Effector CD4-positive, alpha-beta T cell (primary cell): ENCODE measurements at places on chromosomes 12 and 14.

- no peak for DNase-seq
These were observed 50.6 kb downstream of the SMUG1 start for GRCh38 chr12:54138219-54138618.

GRCh38 chr14:36513451-36514277, 6.4 kb downstream of the NKX2-1 start:
- DNase-seq: no peak

DNA sequence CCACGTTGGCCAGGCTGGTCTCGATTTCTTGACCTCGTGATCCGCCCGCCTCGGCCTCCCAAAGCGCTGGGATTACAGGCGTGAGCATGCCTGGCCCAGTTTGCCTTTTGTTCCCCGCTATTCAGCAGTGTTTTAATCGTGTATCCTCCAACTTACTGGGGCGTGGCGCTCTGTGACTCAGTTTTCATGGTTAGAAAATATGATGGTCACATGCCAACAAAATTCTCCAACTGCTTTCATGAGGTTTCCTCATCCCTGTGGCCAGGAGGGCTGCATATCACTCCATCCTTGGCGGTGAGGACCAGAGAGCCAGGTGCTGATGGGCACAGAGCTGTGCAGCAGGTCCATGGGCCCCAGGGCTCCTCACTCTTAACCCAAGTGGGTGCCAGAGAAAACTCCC, 33.0 kb upstream of the PRMT8 start:
- no peak for DNase-seq

DNA sequence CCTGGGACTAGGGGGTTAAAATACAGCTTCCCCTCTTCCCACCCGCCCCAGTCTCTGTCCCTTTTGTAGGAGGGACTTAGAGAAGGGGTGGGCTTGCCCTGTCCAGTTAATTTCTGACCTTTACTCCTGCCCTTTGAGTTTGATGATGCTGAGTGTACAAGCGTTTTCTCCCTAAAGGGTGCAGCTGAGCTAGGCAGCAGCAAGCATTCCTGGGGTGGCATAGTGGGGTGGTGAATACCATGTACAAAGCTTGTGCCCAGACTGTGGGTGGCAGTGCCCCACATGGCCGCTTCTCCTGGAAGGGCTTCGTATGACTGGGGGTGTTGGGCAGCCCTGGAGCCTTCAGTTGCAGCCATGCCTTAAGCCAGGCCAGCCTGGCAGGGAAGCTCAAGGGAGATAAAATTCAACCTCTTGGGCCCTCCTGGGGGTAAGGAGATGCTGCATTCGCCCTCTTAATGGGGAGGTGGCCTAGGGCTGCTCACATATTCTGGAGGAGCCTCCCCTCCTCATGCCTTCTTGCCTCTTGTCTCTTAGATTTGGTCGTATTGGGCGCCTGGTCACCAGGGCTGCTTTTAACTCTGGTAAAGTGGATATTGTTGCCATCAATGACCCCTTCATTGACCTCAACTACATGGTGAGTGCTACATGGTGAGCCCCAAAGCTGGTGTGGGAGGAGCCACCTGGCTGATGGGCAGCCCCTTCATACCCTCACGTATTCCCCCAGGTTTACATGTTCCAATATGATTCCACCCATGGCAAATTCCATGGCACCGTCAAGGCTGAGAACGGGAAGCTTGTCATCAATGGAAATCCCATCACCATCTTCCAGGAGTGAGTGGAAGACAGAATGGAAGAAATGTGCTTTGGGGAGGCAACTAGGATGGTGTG, 1.9 kb downstream of the GAPDH start:
- no peak for DNase-seq

- DNase-seq: no peak
These were observed 1.8 kb downstream of the B3GNT4 start for GRCh38 chr12:122205053-122205925.

DNA sequence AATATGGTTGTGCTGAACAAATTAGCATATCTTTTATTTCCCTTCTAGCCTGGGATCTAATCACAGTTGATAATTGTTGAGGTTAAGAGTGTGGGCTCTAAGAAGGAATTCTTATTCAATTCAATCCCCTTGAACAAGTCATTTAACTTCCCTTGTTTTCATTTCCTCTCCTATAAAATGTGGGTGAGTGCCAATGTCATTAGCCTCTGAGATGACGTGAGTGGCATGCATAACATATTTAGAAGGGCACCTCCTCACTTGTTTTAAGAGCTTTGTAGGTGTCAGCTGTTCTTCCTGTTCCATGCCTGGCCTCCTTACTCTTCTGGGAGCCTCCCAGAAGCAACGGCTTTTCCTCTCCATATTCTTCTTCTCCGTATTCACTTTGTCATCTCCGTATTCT, 155.4 kb upstream of the NEDD1 start:
- no peak for DNase-seq

- no peak for DNase-seq
These were observed 238.0 kb downstream of the CHST11 start for GRCh38 chr12:104694711-104695110.

- DNase-seq: no peak
These were observed 1.9 kb upstream of the MYBPC1 start for GRCh38 chr12:101592921-101593320.

DNA sequence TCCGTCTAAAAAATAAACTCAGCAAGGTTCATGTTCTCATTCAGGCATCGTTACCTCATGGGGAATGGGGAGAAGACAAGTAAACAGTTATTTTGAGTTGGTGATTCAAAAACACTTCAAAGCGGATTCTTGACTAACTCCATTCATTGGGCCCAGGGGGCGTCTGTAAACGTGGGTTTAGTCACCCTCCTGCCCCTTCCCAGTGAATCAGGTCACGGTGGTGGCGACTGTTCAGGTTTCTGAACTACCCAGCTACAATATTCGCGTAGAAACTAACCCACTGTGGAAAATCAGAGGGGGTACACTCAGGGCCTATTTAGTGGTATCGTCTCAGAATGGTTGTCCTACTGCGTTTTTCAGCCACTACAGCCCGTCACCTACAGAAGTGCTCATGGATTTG, 15.2 kb downstream of the OR6S1 start:
- DNase-seq: no peak

GRCh38 chr12:52831251-52831650, 2.9 kb downstream of the KRT79 start:
- no peak for DNase-seq

- no peak for DNase-seq
These were observed 45.9 kb upstream of the COL2A1 start for GRCh38 chr12:48050174-48050573.

DNA sequence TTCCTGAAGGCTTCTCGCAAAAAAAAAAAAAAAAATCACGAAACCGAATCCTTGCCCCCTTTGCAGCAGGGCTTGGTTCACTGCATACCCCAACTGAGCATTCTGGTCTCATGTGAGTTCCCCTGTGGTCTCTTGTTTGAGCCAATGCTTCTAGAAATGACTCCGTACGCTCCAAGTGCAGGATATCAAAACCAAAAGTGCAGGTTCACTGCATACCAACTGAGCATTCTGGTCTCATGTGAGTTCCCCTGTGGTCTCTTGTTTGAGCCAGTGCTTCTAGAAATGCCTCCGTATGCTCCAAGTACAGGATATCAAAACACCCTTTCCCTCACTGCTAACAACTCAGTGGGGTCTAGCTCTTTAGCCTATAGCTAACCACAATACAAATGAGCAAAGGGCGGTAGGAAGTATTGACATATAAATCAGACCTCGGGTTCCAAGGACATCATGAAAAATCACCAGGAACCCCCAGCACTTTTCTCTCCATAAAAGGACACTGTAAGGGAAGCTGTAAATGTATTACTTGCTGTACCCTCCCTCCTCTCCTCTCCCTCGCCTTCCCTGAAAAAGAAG, 206.3 kb upstream of the NOS1 start:
- no peak for DNase-seq

DNA sequence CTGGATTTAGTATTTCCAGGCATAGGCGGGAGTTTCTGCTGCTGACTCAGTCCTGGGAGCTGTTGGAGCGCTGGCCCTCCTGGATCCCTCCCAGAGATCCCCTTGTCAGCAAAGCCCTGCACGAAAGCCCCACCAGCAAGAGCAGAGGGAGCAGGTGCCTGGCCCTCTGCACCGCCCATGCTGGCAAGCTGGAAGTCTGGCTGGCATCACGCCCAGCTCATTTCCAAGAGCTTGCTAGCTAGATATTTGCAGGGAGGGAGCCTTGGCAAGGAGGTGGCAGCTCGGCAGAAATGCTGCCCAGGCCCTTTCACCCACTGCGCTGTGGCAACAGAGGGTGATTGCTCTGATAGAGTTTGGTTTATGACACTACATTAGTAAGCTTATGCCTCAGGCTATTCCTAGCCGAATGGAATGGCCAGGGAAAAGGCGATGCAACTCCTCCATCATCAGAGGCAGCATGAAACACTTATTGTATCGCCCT, 193.9 kb downstream of the EMP1 start:
- DNase-seq: no peak

- no peak for DNase-seq
These were observed 70.3 kb upstream of the NR2C1 start for GRCh38 chr12:95143621-95144205.

GRCh38 chr12:130016194-130016593, 112.4 kb upstream of the TMEM132D start:
- no peak for DNase-seq

DNA sequence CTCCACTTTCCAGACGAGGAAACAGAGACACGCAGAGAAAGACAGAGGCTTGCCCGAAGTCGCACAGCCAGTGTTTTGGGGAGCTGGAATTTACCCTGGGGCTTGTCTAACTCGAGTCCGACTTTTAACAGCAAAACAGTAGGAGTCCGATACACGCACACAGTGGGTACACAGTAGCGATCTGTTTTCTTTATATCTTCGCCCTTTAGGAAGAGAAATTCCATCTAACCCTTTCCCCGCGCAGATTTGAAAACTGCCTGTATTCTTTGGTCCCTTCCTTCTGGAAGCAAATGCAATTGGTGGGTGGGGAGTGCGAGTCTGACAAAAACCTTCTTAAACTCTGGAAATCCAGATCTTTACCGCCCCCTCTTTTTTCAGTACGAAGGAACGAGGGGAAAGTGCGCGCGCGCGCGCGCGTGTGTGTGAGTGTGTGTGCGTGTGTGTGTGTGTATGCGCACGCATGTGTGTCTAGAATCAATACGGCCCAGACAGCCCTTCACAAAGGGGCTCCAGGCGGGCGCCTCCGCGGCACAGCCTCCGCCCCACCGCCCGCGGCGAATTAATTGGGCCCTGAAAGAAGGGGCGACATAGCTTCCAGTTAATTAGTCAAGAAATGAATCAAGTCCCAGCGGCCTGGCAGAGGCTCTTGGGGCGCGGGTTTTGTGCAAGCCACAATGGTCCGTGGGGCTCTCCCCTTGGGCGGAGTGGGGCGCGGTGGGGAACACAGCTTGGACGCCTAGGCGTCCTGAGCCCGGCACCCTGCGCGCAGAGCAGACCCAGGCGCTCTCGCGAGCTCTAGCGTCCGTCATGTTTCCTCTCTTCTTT, 14.0 kb upstream of the TBX3 start:
- no peak for DNase-seq

DNA sequence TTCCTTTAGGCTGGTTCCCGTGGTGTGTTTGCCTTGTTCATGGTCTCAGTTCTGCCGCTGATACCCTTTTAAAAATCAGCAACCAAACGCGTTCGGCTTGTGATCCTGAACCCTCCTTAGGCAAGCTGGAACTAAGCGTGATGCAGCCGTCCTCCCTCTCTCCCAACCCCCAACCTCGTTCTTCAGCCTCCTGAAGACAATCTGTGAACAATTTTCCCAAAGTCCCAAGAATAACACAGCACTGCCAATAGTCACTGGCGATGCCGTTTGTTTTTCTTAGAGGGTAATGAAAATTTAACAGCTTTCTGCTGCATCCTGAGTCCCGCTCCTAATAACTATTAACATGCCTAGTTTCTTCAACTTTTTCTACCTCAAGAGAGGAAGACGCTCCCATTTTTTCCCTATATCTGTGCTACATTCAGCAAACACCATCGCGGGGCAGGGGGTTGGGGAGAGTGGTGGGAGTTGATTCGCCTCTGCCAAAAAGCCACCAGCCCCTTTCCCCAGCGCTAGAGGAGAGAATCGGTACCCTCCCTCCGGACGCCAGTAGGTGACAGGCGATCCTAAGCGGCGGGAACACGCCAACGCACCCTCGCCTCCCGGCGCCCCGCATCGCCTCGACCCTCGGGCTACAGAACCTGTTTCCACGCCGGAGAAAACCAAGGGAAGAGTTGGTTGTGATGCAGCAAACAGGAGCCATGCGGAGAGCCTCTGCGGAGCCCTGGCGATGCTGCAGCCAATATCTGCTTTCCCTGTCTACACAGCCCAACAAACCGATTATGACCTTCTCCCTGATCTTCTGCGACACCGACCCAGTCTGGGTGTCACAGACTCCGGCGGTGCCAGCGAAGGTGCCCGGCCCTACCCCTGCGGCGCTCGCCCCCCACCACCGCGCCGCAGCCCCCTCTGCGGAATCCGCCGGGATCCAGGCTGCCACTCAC, 752 bp downstream of the PRICKLE1 start:
- DNase-seq: no peak

DNA sequence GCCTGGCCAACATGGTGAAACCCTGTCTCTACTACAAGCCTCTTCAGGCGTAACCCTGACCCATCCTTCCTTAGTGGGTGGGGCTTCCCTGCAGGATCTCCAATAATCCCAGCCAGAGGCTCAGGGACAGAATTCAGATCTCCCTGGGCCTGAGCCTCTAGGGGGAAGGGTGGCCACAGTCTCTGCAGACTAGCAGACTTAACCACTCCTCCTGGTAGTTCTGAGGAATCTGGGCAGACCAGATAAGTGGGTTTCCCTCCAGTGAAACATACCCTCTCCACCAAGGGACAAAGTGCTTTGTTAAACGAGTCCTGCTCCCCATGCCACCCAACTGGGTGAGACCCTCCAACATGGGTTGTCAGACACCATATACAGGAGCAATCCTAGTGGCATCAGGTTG, 36.6 kb upstream of the TRIM9 start:
- DNase-seq: no peak

DNA sequence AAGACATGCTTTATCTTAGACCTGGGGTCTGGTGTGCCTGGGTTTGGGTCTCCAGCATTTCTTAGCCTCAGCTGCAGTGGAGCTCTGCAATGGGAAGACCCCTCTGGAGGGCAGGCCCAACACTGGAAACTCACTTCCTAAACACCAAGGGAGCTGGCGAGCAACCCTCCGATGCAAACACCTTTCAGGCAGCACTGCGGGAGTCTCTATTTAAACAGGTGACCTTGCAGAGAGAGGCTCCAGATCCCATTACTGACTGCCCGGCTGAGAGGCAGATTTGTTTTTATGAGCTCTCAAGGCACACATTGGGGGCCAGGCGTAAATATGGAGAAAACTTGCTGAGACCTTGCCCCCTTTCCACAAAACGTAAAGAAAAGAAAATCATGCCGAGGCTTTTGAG, 195.5 kb downstream of the PAX9 start:
- no peak for DNase-seq

DNA sequence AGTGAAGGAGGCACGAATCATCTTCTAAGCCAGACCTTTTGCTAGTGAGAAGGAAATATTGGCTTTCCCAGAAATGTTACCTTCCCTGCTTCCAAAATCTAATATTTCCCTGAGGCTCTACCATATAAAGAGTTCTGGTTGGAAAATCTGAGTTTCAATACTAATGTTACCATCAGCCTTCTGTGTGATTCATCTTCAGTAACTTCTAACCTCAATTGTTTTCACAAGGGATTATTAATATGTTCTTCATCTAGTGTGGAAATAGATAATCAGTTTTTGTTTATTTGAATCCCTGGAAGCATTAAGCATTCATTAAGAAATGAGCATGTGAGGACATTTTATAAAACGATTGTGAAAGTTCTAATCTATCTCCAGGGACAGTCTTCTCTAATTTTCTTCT, 720.9 kb downstream of the AACS start:
- DNase-seq: no peak

- DNase-seq: no peak
These were observed 124.2 kb downstream of the HMGA2 start for GRCh38 chr12:65948320-65949008.
